ENCODE measurements at places on chromosomes 4 and X.

DNA sequence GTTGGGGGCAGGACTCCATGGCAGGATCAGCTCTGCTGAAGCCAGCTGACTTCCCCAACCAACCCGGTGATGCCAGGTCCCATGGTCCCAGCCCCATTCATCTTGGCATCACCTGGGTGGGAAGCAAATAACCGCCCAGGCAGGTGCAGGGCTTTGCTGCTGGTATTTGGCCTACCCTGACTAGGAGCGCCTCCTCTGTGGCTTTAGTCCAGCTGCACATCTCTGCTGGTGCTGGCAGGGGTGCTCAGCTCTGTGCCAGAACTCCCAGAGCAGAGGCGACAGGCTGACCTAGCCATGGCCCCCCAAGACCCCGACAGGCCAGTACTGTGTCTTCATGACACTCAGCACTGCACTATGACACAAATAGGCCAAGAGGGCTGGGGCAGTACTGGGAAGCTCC lies 64.4 kb downstream of the STARD8 start:
- DNase-seq: no peak

DNA sequence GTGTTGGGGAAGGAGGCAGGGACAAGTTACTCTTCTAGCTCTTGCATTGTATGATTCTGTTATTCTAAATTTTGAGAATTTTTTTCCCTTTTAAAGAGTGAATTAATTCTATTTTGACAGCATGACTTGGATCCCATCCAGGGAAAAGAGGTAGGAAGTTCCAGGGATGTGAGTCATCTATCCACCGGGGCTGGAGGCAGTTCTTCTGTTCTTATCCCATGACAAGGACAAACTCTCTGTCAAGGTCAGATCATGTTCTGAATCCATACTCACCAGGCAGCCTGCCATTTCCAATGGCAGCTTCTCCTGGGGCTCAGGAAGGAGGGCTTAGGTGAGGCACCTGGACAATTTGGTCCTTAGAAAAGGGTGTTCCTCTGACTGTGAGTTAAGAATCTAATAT lies 132.0 kb upstream of the MED14 start:
- DNase-seq: no peak

DNA sequence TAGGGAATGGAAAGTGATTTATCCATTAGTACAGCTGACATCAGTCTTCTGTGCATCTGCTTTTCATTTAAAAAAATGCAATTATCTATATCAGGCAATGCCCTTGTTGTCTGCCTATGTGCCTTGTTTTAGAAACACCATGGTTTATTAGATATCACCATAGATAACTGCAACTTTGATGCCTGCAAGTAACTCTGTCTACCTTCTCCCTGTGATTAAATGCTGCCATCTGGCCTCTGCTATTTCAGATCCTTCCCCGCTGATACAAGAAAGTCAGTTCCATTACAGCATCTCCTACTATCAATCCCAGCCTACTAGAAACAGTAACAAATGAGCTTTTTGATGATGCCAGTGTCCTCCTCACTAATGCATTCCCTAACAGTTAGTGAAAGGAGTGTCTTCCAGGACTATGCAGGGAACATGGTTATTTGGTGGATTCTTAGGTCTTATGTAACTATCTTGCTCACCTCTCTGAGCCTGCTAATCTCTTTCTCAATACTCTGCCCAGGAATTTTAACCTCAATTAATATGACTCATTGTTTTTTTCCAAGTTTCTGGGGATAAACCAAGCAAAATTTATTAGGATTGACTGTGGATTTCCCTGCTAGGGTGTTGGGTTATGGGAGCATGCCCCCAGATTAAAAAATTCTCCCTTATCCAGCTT lies 444.9 kb downstream of the RAPGEF2 start:
- DNase-seq: no peak

GRCh38 chr4:36317721-36318120 lies 36.3 kb downstream of the DTHD1 start:
- DNase-seq: no peak

DNA sequence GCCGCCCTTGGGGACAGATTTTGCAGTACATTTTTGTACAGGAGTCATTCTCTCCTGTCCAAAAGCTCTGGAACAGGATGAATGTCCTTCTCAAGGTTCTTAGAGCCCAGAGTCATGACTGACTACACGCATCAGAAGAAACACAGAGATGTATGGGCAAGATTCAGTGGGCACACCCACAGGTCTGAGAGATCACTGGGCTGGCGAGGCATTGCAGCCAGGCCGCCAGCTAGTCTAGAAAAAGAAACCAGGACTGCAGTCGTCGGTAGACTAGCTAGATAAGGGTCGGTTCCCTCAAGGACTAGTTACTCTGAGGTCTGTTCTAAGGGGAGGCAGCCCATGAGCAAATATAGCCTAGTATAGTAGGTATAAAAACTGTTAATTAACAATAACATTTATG lies 19.8 kb downstream of the GBA3 start:
- DNase-seq: no peak

DNA sequence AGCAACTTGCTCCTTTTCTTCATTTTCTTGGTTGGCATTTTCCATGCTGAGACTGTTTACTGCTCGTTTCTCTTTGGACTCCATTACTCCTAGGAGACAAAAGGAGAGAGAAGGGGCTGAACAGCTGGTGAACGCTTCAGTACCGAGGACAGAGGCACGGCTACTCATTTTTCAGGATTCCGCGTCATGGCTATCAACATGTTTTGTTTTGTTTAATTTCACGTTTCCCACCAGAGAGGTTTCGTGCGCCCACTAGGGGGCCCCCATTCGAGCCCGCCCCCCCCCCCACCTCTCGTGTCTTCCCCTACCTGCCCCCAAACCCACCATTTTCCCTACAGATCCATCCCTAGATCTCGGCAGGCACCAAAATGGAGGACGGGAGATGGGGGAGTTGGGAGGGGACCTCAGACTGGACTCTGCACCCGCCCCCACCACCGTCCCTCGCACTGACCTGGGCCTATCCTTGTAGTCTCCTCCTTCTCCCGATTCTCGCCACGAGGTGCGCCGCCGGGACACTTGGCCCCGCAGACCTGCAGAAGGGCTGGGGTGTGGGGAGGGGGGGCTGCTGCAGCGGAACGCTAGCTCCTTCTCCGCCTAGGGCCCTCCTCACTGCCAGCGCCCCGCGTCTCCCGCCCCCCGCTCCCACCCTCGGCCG lies 653 bp downstream of the BEX1 start:
- no peak for DNase-seq

DNA sequence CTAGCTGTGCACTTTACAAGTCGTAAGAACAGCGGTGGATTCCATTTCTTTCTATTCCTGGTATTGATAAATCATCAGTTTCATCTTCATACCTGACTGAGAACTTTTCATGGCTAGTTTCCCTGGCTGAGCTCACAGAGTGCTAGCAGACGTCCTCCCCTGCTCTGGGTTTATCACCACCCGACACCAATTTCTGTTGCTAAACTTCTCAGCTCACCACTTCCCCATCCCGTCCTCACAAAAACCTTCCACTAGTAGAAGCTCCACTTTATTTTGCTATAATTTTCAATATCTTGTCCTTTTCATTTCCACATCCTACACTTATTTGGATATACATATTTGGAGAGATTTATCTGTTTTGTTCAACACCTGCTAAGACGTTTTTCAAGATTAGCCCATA lies 869.4 kb upstream of the FRG1 start:
- no peak for DNase-seq

GRCh38 chr4:142377342-142378091 lies 468.6 kb downstream of the INPP4B start:
- DNase-seq: no peak

DNA sequence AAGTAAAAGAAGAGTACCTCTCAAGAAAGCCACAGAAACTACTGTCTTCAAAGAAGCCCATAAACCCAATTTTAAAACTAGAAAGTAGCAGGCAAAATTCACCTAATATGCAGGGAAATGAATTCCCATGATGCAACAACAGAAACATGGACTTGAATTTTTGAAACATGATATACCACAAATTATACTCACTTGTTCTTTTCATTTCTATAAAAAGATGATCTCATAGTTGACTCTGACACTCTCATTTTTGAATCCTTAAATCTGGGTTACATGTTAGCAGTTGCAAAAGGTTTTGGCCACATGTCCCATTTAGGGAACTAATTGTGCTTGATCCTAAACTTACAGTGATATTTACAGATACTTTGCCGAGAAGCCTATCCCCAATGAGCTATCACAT lies 1130.8 kb downstream of the FAT4 start:
- no peak for DNase-seq
